ENCODE measurements at places on chromosomes 16 and 17.

DNA sequence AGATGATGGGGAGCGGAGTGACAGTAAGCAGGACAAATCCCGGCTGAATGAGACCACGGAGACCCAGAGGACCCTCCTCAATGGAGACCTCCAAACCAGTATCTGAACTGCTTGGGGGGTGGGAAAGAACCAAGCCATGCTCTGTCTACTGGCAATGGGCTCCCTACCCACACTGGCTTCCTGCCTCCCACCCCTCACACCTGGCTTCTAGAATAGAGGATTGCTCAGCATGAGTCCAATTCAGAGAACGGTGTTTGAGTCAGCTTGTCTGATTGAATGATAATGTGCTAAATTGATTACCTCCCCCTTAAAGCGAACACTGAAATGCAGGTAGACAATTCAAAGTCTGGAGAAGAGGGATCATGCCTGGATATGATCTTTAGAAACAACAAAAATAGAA lies 5.5 kb downstream of the SSTR2 start:
- no peak for DNase-seq

GRCh38 chr17:60750640-60751039 lies 73.0 kb downstream of the BCAS3 start:
- DNase-seq, result no peak

DNA sequence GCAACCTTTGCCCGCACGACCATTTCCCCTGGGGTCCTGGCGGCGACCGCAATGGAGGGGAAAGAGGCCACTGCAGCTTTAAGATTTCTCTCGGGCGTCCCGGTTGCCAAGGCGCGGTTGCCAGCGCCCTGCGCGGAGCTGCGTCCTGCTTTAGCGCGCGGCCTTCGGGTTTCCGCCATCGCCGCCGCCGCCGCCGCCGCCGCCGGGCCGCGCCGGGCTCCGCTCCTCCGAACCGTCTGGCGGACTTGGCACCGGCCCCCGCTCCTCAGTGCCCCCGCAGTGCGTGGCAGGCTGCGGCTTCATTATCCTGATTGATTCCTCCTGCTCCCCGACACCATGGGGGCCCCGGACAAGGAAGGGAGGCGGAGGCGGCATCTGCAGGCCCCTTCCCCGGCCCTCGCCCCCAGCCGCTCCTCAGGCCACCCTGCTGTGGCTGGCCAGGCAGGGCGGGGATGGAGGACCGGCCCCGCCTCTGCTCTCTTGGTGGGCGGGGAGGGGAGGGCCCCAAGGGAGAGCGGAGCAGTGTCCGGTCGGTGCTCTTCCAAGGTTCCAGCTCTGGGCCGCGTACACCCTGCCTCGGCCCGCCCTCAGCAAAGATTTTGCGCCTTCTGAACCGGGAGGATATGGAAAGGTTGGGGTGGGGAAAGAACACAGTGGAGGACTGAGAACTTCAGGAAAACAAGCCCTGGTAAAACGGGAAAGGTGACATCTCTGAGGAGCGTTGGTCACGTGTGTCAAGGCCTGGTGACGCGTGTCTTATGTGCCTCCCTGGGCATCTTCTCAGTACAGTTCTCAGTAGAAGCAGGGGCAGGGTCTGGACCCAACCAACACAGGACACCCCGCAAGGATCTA lies 34.0 kb downstream of the NEUROD2 start:
- DNase-seq, result no peak

- no peak for DNase-seq
Measured at GRCh38 chr16:86854058-86854621, 275.8 kb downstream of the FOXL1 start.

DNA sequence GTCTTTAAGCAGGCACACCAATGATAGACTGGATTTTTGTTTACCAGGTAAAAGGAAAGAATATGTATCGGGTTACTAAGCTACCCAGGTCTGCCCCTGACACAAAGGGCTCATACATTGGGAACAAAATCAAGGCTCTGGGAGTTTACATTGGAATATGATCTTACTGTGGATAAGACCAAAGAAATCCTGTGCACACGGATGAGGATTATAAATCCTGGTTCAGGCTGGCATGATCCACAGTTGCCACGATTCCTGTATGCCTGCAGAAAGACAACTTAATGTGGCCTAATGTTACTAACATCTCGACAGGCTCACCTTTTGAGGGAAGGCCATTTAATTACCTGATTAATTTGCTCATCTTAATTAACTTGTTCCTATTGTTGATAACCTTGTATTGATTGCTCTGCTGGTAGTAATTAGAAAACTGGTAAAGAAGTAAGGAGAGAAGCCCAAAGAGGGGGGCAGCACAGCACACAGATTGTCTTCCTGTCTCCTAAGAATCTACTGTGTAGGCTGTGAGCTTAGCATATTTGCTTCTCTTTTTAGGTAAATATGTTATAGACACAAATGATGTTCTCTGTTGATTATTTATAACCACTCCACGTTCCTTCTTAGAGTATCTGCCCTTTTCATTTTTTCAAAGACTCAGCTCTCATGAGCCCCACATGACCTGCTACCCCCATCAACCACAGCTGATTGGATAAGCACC lies 51.0 kb upstream of the TOX3 start:
- DNase-seq, result no peak

GRCh38 chr17:31926100-31926729 lies 10.6 kb upstream of the SUZ12 start:
- no peak for DNase-seq

DNA sequence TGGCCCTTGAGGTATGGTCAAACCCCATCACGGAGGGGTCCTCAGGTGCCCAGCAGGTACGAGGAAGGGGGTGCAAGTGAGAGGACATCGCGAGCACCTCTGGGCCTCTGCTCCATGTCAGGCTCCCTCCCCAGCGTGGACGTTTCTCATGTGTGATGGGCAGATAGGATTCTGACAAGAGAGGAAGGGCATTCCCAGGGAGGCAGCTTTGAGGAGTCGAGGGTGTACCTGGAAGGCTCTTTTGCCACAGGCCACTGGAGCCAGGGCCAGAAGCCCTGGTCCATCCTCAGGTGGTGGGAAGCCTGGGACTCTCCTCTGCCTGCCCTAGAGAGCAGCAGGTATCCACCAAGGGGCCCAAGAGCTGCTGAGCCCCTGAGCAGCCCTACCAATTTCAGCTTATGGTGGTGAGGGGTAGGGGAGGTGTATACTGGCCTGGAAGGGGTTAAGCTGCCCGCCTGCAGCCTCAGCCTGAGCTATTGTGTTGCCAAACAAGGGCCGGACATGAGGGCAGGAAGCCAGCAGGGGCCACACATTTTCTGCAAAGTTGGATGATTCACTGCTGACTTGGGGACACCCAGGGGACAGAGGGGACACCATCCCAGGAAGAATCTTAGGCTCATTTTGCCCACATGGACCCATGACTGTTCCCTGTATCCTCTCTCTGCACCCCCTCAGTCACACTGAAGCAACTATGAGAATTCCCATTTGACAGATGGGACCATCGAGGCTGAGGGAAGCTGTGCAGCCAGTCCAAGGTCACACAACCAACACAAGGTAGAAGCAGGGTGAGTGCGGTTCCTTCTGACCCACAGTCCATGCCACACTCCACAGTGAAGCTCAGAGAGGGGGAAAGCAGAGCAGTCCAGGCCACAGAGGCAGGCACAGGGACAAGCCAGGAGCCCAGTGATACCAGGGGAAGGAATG lies 1.7 kb downstream of the CDH5 start:
- DNase-seq, result peak; percentile 11

GRCh38 chr16:71626858-71627213 lies 852 bp downstream of the MARVELD3 start:
- DNase-seq, result no peak

Data from bone marrow (tissue), 2 donors.